Activated naive CD8-positive, alpha-beta T cell treated with anti-CD3 and anti-CD28 coated beads, Interleukin-2, amount 50 U/mL, for 16 hours (primary cell): ENCODE measurements at places on chromosomes 5 and 9.

DNA sequence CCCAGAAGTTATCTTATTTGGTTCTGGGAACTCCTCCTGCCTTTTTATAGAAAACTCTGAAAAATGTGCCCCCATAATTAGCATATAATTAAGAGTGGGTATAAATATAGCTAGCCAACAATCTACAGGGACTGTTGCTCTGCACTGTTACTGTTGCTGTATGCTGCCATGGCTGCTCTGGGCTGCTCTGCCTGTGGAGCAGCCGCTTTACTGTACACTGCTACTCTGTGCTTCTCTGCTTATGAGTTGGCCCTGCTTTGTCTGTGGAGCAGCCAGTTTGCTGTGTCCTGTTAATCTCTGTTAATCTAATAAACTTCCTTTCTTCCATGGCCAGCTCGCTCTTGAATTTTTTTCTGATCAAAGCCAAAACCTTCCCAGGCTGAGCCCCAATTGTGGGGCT, 2244.0 kb upstream of the ACO1 start:
- DNase-seq: no peak

DNA sequence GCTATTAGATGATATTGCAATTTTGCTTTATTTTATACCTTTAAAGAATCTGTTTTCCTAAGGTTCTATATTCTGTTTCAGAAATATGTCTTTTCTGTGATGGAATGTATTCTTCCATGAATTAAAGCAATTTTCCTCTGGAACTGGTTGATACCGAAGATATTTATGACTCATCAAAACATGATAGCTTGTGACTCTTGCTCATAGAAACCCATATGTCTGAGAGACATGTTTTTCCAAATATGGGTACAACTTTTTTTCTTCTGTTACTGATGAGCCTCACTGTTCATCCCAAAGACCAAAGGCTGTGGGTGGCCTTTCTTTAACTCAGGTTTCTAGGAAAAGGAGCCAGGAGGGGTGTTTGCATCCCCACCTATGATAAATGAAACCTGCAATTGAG, 126.1 kb upstream of the PAPPA start:
- DNase-seq: no peak

DNA sequence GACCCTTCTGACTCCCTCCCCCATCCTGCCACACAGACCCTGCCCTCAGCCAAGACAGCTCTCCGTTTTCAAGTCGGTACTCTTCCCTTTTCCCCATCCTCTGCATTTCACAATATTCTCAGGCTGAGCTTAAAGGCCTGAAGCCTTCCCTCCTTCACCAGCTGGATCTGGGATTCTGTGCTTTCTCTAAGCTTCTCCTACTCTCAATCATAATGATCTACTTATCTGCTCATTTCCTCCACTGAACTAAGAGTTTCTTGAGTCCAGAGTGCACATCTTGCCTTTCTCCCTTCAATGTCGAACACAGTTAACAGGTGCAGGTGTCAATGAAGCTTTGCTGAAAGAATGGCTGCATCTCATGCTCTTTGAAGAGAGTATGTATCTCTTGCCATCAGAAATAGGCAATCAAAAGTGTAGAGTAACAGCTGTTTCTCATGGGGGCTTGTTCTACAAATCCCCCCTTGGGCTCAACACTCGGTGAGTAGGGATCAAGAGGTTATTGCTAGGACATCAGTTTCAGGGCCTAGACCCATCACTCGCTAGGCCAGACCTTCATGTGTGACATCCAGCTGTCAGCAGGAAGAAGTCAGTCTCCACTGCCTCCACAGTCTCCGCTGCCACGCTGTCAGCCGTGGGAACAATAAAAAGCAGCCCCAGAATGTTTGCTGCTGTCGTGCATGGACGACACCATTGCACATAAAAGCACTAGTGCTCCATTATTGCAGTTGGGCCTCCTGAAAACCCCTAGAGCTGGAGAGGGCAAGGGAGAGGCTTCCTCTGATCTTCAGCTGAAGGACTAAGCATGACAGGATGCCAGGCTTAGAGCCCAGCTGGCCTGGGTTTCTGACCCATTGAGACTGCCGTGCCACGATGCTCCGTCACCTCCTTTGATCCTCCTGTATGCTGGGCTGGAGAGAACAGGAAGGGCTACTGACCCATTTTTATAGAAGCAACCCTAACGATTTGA, 23.7 kb downstream of the TRAF1 start:
- no peak for DNase-seq

- no peak for DNase-seq
Observed at GRCh38 chr9:120712539-120713031, 1.7 kb downstream of the MEGF9 start.

DNA sequence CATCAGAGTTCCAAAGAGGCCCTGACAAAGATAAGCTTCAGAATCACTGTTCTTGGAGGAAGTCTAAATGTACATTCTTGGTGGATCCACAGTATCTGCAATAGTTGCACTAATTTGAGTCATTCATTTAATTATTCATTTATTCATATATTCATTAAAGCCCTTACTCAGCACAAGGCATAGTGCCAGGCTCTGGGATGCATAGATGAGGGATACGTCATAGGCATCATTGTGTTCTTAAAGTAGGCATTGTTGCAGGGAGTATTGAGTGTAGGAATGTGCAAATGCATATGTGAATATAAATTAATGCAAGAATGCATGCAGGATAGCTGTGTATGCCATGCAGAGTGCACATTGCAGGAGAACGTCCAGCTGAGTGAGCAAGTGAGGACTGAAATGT, 100.7 kb downstream of the DRD1 start:
- DNase-seq: no peak

- DNase-seq: no peak
Observed at GRCh38 chr5:171646102-171647042, 139.2 kb upstream of the SMIM23 start.

DNA sequence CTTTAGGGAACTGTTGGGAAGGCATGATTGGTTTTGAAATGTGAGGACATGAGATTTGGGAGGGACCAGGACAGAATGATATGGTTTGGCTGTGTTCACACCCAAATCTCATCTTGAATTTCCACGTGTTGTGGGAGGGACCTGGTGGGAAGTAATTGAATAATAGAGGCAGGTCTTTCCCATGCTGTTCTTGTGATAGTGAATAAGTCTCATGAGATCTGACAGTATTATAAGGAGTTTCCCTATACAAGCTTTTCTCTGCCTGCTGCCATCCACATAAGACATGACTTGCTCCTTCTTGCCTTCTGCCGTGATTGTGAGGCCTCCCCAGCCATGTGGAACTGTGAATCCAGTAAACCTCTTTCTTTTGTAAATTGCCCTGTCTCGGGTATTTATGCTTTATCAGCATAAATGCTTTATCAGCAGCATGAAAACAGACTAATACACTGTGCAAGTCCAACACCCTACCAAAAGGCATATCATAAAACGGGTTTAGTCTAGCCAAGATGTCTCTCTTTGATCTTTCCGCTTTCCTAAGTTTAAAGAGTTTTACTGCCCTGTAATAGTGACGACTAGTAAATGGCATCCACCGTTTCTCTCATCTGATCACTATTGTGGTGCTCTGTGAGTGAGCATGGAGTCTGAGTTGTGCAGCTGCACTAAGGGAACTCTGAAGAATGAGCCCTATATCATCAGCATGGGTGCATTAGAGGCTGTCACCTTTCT, 12.9 kb upstream of the ZNF782 start:
- DNase-seq: no peak

GRCh38 chr5:132673939-132674630, at the start of gene IL4:
IL4 (plus strand) TSS chr5:132673989; CDS start chr5:132674051, 62 bp downstream.
- DNase-seq: no peak

GRCh38 chr9:8621416-8621815, 821.8 kb upstream of the DMAC1 start:
- DNase-seq: no peak

DNA sequence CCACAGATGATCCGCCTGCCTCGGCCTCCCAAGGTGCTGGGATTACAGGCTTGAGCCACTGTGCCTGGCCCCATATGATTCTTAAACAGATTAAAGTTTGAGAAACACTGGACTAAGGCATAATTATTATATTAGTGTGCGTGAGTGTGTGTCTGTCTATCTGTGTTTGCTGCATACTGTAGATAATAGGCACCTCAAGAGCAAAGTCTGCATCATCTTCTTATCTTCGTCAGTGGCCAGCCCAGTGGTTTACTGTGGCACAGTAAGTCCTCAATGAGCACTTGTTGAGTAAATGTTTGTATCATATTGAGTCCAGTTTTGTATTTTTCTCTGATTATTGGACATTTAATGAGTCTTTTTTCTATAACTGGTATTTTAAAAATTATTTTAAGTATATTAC, 81.7 kb downstream of the ITGA1 start:
- DNase-seq: no peak

DNA sequence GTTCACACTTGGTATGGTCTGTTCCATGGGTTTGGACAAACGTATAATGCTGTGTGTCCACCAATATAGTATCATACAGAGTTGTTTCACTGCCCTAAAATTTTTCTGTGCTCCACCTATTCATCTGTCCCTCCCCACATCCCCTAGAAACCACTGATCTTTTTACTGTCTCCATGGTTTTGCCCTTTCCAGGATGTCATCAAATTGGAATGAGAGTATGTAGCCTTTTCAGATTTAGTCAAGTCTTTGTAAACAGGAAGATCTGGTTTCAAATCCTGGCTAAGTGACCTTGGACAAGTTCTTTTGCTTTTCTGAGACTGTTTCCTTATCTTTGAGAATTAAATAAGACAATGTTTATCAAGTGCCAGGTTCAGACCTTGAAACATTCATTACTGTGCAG, 13.2 kb upstream of the LVRN start:
- DNase-seq: no peak

- DNase-seq: no peak
Observed at GRCh38 chr9:138077898-138078540, 200.4 kb downstream of the CACNA1B start.

- DNase-seq: no peak
Observed at GRCh38 chr5:60208716-60209115, 315.2 kb upstream of the PDE4D start.

GRCh38 chr9:4382722-4383317, 83.0 kb upstream of the GLIS3 start:
- DNase-seq: no peak

GRCh38 chr5:87099968-87100367, 167.7 kb upstream of the RASA1 start:
- DNase-seq: no peak

DNA sequence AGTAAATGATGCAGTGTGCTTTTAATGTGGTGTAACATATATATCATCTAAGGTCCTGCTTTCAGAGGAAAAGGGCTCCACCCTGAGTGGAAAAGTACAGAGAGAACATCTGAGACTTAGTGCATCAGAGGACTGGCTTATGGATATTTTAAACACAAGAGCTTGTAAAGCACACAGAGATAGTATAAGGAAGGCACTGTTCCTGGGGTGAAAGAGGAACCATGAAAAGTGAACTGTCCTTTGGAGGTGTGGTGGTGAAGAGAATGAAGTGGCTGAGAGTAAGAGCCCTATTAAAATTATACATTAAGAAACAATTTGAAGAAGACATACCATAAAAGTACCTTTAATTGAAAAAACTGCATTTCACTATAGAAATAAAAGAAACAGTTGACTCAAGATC, 68.9 kb downstream of the CSF2 start:
- no peak for DNase-seq

DNA sequence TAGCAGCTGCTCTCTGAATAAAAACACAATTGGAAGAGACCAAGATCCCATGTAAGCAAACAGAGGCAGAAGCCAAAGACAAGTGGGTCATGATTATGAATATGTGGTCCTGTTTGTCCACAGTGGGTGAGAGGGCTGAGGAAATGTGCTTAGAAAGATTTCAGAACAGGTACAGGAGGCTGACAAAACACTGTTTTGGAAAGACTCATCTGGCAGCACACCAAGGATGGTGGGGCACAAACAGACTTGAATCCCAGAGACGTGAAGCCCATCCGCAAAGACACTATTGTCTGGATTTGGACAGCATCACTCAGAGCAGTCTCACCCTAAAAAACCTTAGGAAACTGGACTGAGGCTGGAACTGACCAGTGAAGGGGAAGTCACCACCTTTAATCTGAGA, 85.0 kb downstream of the ADRB2 start:
- DNase-seq: no peak

DNA sequence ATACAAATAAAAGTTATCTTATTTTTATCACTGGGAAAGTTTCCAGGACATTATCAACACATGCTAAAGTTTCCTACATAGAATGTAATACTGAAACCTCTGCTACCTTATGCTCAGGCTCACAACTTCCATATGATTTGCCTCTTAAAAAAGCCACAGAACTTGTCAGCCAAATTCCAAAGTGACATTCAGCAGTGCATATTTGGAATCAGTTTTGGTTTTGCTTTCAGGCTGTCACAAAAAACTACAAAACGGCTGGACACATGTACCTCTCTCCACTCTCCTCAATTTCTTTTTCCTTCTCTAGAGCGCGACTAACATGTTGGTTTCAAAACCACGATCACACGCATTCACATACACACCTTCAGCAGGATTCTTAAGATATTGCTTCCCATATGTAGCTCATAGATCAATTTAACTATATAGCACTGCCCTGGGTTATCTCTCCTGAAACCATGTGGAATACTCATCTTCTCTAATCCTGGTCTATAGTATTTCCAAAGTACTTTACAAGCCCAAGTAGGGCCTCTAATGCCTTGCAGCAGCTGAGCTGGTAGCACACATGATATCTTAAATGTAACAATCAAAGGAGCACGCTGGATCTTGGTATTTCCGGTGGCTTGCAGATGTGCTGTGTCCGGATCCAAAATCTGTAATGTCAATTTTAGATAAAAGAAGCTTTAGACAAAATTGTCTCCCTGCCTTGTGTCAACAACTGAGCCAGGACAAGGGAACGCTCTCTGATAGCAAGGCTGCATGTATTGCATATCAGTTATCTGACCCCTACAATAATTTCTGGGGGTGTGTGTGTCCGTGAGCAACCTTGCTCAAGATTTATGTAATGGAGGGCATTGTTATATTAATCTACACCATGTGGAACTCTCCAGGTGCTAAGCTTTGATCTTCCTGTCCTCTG, 203.2 kb downstream of the DMRT2 start:
- DNase-seq: no peak

GRCh38 chr9:4788703-4789102, 4.0 kb upstream of the RCL1 start:
- no peak for DNase-seq

DNA sequence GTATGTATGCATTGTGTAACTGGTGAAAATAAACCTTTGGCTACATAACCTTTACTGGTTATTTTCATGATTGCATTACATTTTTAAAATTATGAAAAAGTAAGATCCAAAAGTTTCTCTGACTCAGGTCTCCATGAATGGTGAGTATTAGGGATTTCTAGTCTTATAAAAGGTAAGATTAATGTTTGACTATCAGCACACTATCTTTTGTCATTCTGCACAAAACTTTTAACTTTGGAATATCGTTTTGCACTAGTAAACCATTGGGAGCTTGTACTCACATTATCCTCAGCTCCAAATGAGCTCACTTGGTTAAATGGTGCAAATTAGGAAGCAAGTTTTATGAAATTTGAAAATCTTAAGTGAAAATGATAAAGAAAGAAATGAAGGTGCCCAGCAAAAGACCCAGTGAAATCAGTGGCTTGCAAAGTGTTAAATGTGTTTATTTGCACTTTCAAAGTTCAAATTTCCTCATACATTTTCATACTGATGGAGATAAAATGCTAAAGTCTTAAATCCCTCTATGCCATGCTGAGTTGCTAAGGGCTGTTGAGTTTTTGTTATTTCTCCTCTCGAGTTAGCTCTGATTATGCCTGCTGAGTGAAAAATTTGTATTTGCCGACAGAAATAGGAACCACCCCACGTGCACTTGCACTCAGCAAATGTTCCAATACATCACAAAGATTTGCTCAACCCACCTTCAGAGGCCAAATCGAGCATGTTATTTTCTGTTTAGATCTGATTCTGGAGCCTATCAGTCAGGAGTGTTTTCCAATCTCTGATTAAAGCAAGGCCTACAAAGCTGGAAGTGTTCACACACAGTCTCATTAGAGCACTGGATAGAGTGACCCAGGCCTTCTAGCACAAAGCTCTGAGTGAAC, 885.7 kb downstream of the NR2F1-AS1 start:
- no peak for DNase-seq

GRCh38 chr9:111533099-111533790, 8.3 kb downstream of the ZNF483 start:
- DNase-seq: no peak
